ENCODE measurements at places on chromosomes 16 and 17. TPM values are rescaled to one million over a fixed set of nuclear protein-coding genes. Genes with fewer than 3 reads are reported as not detected.
A peak's percentile ranks its signal among the peaks of the same experiment; 100 is the strongest.

DNA sequence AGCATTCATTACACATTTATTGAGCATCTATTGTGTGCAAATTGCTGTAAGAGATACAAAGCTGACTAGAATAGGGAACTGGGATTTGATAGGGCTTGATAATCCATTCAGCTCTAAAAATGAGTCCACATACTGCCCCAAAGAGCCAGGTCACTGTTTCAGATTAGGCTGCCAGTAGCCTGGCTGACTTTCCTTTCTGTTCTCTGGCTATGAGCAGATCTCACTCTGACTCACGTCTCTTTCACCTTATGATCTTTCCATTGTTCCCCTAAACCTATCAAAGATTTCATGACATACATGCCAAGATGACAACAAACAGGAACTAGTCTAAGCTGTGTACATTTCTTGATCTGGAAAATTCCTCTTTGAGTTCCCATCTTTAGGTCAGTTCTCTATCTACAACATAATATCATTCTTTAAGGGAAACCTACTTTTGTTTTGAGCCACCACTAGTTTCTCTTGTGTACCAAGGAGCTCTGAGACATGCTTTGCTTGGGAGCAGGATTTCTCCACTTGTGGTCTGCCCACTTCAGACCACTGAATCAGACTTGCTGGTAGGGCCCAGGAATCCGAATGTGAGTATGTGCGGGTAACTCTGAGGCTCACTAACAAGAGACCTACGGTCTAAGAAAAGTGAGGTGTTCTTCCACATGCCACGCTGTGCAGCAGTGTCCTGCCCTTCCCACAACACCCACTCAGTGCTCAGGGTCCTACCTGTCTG, 40.9 kb upstream of the ICAM2 start:
- DNase-seq = no peak

DNA sequence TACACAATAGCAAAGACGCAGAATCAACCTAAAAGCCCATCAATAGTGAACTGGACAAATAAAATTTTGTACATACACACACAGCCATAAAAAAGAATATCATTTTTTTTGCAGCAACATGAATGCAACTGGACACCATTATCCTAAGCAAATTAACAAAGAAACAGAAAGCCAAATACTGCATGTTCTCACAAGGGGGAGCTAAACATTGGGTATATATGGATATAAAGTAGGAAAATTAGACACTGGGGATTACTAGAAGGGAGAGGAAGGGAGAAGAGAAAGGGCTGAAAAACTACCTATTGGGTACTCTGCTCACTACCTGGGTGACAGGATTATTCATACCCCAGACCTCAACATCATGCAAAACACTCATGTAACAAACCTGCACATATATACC, 28.2 kb downstream of the ADAMTS18 start:
- peak; percentile 24 for DNase-seq

- DNase-seq = no peak
These were observed 6.4 kb downstream of the ASPSCR1 start for GRCh38 chr17:81983639-81984373.

- no peak for DNase-seq
These were observed 65.1 kb upstream of the METRNL start for GRCh38 chr17:83014297-83014696.

GRCh38 chr17:50882851-50883250, 16.7 kb upstream of the TOB1 start:
- DNase-seq = no peak

GRCh38 chr16:69013991-69014390, 91.5 kb upstream of the HAS3 start:
- DNase-seq = no peak

GRCh38 chr17:70552230-70552981, 383.1 kb downstream of the KCNJ2 start:
- DNase-seq = peak; percentile 79

GRCh38 chr16:85316944-85317343, 204.7 kb upstream of the CIBAR2 start:
- no peak for DNase-seq

DNA sequence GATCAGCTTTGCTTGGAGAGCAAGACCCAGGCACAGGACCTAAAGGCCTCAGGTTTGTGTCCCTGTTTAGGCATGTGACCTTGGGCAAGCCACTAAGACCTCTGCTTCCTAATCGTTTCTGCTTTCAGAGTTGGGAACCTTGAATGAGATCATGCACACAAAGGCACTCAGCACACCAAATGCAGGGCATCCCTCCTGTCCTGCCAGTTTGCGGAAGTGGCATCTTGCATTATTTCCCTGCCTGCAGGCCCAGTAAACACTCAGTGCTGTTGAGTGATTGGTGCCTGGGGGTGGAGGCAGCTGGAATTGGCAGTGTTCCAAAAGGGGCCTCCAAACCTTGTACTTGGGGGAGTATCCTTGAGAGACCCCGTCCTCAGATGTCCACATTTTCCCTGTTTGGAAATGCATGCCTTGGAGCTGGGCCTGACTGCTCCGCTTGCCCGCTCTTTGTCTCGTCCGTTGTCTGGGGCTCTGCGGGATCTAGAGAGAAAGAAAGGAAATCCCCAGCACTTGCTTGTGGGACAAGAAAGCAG, 28.7 kb downstream of the MRM1 start:
- DNase-seq = no peak

The ODAD4 gene
- 1.8 TPM for total RNA-seq

The KAT2A gene
- 25.2 TPM for total RNA-seq

GRCh38 chr17:50026837-50027171, 29.1 kb upstream of the ITGA3 start:
- peak; percentile 82 for DNase-seq
